Stimulated activated CD4-positive, alpha-beta T cell treated with anti-CD3 and anti-CD28 coated beads, Interleukin-4, amount 100 ng/mL, for 4 hours (primary cell): ENCODE measurements at places on chromosomes 3 and 15.
A peak's percentile ranks its signal among the peaks of the same experiment; 100 is the strongest.

DNA sequence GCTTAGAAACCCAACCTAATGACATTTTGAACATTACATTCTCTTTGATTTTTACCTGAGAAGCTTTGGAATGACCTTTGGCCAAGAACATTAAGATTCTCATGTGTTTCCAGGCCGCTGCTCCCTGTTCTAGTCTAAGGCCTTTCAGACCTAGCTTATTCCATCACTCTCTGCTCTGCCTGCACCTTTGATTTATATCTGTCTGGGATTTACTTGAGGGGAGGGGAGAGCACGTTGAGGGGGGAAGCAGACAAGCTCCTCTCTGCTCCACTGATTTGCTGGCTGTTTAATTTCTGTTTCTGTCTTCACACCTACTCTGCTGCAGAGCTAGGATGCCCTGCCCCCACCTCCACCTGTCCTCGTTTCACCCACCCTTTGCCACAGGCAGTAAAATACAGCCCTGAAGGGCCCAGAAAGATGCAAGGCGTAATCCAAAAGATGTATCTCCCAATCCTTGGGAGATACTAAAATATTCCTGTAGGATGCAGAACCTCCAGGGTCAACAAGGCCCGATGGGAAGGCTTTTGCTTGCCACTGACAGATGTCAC is 429.8 kb downstream of the EPHB1 start:
- no peak for DNase-seq

DNA sequence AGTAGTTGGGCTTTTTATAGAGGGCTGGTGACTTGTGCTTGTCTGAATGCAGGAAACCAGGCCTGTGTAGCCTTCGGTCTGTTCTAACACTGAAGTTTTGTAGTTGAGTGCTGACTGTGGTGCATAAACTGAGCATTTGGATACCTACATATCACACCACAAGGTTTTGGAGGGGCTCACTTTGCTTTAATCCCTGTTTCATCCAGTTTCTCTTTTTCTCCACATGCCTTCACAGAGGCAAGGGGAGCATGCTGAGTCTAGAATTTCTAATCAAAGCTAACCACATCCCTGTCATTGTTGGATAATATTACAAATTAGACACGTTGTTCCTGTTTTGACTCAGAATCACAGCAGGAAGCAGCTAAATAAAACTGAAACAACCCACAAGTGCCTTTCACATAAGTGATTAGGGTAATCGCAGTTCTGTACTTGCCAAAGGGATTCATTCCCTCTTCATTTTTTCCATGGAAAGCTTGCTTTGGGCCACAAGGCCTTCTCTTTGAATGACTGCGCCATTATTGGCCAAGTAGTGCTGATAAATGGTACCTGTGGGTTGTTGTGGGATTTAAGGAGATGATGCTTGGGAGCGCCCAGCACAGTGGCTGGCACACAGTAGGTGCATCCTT is 48.9 kb downstream of the TGFBR2 start:
- DNase-seq = peak; percentile 20

DNA sequence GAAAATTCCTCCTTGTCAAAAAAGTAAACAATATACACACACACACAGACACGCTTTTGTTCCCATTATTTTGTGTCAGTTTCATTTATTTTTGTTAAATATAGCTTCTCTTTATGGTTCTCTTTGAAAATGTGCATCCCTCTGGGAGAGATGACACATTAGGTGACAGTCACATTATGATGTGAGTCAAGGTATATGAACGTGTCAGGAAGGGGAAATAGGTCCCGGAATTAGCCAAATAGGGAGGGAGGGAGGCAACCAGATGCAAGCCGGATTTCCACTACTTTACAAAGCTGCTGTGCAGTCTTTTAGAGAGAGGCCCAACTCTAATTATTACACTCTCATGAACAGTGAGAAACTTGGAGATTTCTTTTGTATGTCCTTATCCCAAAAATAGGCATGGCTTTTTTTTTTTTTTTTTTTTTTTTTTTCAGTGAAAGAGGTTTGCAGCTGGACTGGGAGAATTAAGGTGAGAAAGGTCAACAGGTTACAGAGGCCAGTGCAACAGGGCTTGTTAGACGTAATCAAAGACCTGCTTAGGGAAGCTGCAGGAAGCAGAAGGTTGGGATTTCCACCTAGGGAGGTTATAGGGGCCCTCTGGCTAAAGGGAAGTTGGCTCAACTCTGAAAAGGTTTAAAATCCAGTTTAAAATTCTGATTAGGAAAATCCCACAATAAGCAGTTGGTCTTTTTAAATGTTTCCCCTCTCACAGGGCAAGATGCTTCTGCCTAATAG is 240.5 kb upstream of the UBE2E1 start:
- DNase-seq = no peak

DNA sequence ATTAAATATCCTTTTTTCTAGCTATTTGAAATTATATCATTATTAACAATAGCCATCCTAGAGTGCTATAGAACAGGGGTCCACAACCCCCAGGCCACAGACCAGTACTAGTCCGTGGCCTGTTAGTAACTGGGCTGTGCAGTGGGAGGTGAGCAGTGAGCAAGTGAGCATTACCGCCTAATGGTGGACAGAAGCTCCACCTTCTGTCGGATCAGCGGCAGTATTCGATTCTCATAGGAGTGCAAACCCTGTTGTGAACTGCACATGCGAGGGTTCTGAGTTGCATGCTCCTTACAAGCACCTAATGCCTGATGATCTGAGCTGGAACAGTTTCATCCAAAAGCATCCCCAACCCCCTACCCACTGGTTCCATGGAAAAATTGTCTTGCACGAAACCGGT is 11.7 kb downstream of the CLDN16 start:
- DNase-seq = no peak

- no peak for DNase-seq
Measured at GRCh38 chr15:95254263-95254662, 1022.9 kb downstream of the MCTP2 start.

DNA sequence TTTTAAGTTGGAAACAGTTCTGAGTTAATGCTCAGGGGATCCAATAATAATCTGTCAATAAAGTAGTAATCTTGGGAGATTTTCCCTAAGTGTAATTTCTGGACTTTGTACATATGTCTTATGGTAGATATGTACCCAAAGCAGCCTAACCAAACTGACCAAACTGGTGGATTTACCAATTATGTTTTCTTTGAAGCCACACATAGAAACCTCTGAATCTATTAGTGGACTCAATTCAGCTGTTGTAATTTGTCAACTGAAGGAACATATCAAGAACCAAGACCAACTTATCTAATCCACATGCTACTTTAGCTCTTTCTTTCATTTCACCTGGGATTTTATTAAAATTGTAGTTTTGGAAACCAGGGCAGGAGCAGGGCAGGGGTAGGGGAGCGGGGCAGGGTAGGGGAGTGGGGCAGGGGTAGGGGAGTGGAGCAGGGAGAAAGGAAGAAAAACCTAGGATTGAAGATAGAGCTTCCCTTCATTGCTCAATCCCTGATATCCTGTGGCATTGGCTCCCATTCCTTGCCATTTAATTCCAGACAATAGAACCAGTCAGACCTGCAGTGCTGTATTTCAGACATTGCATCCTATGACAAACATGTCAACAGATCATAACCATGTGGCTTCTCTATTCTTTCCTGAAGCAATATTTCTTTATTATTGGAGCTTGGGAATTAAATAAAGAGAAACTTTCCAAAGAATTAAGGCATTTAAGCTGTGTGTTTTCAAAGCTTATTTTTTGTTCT is 101.8 kb downstream of the NFKBIZ start:
- DNase-seq = no peak

DNA sequence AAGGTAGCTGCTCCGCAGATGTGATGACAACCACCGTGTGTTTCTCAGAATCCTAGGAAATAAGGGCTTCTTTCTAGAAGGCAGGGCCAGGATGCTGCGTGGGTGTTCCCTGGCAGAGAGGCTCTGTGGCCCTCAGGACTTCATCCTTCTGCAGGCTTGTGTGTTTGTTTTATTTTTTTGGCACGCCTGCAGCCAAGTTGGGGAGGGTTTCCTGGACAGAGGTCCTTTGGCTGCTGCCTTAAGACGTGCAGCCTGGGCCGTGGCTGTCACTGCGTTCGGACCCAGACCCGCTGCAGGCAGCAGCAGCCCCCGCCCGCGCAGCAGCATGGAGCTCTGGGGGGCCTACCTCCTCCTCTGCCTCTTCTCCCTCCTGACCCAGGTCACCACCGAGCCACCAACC is at the start of gene CLEC3B:
TSS of gene CLEC3B (plus strand) at position 266 of the 400 bp plus-strand sequence. CDS start at position 326, 60 bp downstream.
- DNase-seq = no peak

- DNase-seq = no peak
Measured at GRCh38 chr3:99854756-99855298, 37.2 kb downstream of the CMSS1 start.
